ENCODE measurements at places on chromosomes 7 and 10.

GRCh38 chr7:55160539-55160938 is 141.7 kb downstream of the EGFR start:
- no peak for DNase-seq

DNA sequence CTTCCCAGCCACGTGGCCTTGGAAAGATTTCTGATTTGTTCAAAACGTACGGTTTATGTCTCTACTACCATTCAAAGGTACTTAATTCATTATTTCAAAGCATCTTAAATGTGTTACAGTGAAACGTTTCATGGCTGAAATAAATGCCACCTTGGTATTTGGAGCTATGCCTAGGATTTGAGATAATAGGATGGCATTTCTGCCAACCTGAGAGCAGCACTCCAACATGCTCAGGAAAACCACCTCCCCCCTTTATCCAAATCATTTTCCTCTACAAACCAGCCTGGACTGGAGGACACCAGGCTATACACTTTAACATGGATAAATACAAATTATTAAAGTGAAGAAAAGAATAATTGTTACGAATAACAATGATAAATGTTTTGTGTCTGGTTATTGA is 260.9 kb downstream of the ZMYND11 start:
- DNase-seq, result no peak

DNA sequence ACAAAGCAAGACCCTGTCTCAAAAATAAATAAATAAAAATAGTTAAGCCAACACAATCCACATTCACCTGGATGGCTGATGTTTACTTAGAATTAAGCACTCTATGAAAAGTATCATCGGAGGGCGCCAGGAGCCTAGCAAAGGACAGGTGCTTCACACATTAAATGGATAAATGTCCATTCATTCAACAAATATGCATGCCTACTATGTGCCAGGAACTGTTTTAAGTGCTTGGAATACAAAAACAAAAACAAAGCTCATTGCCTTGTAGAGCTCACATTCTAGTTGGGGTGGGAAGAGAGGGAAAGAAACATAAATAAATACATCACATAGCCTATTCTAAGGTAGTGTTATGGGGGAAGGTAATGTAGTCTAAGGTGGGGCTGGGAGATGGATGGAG is 4.1 kb downstream of the BAIAP2L1 start:
- DNase-seq, result no peak

- no peak for DNase-seq
Observed at GRCh38 chr7:39656415-39656814, 33.0 kb downstream of the RALA start.

DNA sequence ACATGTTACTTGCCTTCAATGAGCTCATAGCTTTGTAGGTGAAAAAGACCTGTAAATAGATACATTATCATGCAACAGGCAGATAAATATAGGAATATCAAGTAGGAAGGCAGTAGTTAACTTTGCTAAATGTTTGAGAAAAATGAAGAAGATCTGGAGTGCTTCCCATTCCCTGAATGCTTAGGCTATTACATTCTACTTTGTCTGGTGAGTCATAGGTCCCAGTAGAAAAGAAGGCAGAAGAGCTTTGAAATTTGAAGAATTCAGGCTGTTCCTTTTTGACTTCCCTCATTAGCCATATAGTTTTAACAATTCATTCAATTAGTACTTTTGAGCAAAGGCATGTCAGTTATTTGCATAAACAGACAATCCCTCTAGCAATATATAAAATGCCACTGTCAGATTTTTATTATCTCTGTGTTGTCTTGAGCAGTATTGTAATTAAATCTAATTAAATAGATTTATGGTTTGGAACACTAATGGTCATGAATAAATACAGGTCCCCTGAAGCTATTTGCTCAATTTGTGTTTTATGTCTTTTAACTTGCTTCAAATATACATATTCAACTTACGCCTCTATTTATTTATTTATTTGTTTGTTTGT is 875.0 kb downstream of the REEP3 start:
- DNase-seq, result no peak

DNA sequence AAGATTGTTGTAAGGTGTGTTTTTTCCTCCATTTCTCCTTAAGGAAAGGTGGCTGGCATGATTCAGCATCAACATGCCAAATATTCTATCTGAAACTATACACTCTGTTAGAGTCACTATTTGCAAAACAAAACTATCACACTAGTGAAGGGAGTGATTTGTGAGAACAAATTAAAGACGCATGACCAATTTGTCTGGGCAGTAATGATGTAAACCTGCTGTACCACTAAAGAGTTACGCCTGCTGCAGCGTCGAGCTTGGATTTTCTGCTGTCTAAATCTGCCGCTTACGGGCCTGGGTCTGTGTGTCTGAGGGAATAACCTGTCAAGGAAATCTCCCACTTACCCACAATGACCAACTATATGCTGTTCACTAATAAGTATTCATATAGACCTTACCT is 648.3 kb downstream of the PARD3 start:
- no peak for DNase-seq

DNA sequence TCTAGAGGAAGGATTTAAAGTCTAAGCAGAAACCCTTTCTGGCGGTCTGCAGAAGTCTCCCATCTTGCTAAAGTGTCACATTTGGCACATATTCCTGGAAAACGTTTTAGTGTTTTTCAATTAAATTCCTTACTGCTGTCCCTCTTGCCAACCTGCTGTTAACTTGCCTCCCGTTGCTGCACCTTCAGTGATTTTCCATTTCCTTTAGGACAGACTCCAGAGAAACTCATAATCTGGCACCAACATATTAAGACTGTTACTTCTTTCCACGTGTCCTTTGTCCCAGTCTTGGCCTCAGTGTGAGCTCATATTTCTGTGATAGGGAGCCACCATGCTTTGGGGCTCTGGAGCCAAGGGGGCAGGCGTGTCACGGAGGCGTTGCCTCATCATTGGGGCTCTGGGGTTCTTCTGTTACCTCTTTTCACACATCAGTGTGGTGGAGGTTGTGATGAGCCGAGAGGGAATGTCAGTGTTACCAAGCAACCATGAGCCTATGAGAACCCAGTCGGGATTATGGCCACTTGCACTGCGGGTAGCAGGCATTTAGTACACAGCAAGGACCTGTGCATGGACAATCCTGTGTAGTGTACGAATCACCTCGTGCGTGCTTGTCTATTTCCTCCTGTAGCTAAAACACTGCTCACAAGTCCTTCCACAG is 26.0 kb upstream of the ZNF32 start:
- DNase-seq, result no peak

- no peak for DNase-seq
Observed at GRCh38 chr7:5442757-5443305, 19.2 kb upstream of the TNRC18 start.

DNA sequence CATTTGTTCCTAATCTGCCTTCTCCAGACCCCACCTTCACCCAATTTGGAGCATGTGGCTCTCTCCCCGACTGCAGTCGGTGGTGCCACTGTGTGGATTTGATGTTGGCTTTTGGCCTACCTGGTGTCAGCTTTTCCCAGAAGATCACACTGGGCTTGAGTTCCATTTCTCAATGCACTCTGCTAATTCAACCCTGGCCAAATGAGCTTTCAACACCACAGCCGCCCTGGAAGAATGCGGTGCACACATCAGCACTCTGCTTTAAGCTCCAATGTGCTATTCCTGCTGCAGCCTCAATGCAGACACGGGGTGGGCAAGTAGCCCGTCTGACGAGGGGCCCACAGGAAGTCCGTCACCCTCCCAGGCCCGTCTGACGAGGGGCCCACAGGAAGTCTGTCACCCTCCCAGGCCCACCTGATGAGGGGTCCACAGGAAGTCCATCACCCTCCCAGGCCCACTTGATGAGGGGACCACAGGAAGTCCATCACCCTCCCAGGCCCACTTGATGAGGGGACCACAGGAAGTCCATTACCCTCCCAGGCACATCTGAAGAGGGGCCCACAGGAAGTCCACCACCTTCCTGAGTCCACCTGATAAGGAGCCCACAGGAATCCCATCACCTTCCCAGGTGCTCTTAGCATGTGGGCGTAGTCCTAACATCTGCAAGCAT is 64.4 kb downstream of the ASB13 start:
- no peak for DNase-seq

DNA sequence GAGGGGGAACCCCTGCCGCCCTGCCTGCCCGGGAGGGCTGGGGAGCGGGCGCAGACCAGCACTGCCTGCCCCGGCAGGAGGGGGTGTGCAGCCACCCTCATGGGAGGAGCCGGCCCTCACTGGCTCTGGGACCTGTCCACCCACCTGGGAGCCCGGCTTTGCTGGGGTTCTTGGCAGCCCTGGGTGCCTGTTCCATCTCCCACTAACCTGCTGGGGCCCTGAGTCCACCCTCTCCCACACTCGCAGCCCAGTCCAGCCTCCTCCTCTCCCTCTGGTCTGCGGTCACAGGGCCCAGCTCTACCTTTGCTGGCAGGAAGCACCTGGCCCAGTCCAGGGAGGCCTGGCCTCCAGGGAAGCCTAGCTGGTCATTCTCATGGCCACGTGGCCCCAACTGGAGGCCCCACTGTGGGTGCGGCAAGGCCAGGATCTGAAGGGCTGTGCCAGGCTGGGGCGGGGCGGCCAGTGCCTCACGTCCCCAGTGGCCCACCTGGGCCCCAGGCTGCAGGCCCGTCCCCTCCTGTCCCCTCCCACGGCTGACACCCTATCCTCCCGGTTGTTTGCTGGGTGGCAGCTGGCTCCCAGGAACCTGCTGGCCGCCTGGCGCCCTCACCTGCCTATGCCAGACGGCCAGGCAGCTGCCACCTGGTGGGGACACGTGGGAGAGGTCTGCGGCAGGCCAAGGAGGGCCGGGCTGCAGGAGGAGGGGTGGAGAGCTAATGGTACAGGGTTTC is at the start of gene TMEM184A:
TMEM184A (minus strand) TSS at position 393 of the 731 bp plus-strand sequence. CDS start 721 bp downstream, outside the sequence.
- no peak for DNase-seq

DNA sequence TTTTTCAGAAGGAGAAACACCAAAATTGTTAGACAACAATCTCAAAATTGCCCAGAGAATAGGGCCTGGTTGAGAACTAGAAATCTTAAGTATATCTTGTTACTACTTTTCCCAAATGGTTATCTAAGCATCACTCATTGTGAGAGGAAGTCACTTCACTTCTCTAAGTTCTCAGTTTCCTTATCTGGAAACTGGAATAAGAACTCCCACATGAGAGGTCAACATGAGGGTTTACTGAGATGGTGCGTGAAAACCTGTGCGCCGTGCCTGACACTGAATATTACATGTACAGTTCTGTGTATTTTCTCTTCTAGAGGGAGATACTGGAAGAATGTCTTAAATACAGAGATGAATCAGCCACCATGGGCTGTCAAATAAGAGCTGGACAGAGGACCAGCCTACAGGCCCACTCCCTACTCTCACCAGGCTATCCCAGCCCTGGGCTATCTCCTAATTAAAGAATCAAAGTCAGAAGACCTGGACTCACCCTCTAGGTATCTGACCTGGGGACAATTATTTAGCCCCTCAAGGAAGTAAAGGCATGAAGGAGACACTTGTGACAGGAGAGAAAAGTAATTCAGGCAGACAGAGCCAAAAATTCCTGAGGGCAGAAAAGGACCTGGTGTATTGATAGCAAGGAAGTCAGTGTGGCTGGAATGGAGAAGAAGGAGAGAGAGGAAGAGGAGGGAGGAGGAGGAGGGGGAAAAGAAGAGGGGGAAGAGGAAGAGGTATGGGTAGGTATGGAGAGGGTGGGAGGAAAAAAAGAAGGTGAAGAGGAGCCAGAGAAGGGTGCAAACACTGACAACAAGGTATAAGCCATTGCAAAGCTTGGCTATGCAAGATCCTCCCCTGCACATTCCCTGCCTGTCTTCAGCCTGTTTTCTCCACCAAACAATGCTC is 44.9 kb downstream of the CCDC71L start:
- DNase-seq, result no peak

- no peak for DNase-seq
Observed at GRCh38 chr7:155122831-155123230, 52.7 kb downstream of the HTR5A start.

DNA sequence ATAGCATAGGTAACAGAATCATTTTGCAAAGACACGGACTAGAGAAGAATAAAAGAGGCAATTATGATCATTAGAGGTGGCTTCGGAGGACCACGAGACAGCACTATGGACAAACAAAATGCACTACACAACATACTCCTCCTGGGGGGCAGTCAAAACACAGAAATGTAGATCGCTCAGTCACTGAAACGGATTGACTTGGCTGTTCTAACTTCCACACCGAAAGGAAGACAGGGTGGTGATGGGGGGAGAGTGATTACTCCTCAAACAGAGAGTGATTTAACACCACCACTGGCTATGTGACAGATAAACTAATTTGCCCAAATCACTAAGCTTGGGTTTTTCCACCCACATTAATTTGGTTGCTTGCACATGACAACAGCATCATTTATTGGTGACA is 14.1 kb upstream of the PPA1 start:
- no peak for DNase-seq

DNA sequence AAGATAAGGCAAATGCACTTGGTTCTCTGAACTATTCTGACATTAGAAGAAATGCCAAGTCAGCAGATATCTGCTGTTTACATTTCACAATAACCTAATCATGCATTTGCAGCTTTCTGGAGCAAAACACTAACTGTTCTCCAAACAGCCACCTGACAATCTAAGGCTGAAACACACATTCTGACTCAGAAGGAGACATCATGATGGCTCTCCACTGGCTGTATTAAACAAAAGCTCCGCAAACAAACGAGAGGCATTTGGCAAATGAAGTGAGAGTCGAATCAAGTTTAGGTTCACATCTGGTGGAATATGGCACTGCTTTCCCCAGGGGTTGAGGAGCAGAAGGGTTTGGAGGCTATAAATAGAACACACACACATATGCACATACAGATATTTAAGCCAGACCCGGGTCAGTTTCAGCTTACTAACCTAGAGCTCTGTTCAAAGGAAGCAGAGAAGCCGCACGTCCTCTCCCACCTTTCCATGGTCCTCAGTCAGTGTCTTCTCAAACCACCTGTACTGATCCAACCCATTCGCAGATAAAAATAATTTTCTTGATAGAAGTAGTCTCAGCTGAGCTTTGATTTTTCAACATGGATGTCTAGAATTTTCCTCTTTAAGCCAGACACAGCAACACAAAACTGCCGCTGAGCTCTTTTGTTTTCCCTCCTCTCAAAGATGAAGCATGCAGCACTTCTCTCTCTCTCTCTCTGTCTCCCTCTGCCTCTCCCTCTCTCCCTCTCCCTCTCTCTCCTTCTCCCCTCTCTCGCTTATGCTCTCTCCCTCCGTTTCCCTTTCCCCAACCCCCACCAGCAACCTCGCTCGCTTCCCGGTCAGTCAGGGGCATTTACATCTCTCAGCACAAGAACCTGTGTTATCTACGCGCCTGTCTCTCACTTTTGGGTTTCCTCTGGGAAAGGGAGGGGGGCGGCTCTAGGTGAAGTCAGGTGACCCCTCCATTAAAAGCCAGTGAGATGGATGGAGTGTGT is 682.8 kb downstream of the MAGI2 start:
- no peak for DNase-seq

- no peak for DNase-seq
Observed at GRCh38 chr10:31296754-31297153, 22.3 kb upstream of the ZEB1 start.

- DNase-seq, result no peak
Observed at GRCh38 chr10:124198871-124199270, 105.5 kb upstream of the CHST15 start.

GRCh38 chr10:88835910-88836221 is 15.8 kb downstream of the ANKRD22 start:
- no peak for DNase-seq

GRCh38 chr7:116770941-116771340 is 91.4 kb upstream of the CAPZA2 start:
- no peak for DNase-seq

All from activated CD4-positive, alpha-beta T cell treated with anti-CD3 and anti-CD28 coated beads, Interleukin-2, amount 50 U/mL, for 24 hours (primary cell).